ENCODE measurements at places on chromosomes 3 and 15.

- DNase-seq = no peak
Measured at GRCh38 chr3:14297784-14298236, 104.6 kb upstream of the SLC6A6 start.

DNA sequence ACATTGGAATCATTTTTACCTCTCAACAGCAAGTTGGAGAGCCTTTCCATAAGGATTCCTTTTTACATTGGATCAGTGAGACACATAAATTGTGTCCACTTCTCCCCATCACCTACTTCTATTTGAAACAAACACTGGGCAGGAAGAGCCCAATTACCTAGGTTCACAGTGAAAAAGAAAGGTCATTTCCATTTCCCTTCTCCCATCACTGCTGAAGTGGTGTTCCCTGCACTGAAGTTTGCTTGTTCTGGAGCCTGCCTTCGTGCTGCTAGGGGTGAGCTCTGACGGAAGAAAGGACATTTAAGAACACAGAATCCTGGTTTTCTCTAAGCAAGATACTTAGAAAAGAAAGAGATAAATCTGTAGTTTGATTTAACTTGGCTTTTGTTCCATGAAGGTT lies 123.8 kb upstream of the ZBTB20 start:
- no peak for DNase-seq

DNA sequence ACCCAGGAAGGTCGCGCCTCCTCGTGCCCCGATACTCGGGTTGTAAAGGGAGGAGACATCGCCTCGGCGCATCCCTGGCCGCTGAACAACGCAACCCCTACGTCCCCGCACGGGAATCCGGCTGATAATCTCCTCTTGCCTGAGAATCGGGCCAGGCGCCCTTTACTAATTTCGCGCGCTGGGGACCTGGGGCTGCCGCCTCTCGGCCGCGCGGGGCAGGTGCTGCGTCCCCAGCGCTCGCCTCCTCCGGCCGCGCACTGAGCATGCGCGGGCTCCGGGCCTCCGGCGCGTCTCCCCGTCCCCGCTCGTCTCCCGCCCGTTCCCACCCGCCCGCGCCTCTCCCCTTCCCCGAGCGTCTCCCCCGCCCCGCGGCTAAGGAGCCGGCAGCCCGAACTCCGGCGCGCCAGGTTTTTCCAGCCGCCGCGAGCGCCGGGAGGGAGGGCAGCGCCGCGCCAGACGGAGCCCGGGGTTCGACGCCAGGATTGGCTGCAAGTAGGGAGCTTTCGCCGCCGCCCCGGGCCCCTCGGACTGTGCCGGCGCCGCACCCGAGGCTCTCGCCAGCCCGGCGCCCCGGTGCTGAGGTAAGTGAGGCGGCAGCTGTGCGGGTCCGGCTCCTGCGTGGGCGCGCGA lies at the start of gene CNTN4:
Gene CNTN4, plus strand, starts transcription at position 469 of the 630 bp plus-strand sequence.
- DNase-seq = no peak

DNA sequence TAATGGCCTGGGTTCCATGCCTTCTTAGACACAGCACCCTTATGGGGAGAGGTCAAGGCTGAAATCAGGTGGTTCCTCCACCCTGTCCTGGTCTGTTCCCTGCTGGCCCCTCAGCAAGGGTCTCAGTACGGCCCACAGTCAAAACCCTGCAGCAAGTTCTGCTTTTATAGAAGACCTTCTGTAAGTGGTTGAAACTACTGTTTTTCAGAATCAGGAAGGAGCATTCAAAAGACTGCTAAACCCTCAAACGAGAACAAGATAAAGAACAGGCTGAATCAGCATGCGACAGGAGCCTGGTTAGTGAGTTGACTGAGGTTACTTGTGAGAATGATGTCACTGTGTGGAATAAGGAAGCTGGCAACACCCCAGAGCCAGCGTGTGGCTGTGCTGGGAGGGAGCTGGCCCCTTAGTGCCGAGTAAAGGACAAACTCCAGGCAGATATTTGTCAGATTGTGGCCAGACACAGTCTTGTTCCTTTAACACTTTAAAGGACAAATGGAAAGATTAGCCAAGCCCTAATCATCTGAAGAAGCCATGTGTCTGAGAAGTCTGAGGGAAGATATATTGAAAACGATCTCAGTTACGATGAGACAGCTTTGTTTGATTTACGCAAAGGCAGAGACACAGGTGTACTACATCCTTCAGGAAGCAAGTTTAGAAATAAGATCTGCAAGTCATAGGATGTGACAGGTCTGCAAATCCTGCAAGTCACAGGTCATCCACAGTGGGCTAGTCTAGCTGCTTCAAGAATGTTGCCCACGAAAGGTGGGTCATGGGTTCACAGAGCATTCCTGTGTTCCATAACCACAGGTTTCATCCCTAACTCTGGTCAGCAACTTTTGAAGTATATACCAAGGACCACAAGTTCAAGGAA lies 54.0 kb downstream of the B3GNT5 start:
- DNase-seq = peak; percentile 81

- DNase-seq = no peak
Measured at GRCh38 chr15:77685082-77685815, 52.5 kb upstream of the LINGO1 start.

- no peak for DNase-seq
Measured at GRCh38 chr3:53192608-53193007, 31.6 kb downstream of the PRKCD start.

- DNase-seq = no peak
Measured at GRCh38 chr15:62998262-62998890, 44.2 kb upstream of the TPM1 start.

- no peak for DNase-seq
Measured at GRCh38 chr3:66479532-66479947, 21.3 kb downstream of the LRIG1 start.

DNA sequence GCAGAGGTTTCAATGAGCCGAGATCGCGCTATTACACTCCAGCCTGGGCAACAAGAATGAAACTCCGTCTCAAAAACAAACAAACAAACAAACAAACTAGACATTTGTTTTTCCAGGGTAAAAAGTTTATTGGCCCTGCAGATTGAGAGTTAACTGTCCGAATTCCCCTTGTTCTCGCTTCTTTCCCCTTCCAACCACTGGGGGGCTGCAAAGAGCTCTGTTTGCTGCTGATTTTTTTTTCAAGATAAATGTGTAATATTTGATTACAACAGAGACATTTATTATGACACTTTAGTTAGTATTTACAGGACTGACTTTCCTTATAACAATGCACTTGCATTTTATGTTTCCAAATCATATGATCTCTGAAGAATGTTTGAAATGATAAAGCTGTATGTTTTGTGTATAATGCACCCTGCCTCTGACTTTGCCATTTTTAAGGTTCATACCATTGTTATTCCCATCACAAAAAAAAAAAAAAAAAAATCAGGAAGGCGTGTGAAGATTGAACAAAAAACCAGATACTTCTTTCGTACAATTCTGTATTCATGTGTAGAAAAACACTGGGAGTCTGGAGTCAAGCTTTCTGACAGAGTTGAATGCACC lies 2.8 kb downstream of the CLSTN2 start:
- DNase-seq = peak; percentile 59

DNA sequence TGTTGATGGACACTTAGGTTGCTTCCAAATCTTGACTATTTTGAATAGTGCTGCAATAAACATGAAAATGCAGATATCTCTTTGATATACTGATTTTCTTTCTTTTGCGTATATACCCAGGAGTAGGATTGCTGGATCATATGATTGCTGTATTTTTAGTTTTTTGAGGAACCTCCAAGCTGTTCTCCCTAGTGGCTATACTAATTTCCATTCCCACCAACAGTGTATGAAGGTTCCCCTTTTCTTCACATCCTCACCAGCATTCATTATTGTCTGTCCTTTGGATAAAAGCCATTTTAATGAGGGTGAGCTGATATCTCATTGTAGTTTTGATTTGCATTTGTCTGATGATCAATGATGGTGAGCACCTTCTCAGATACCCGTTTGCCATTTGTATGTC lies 12.5 kb downstream of the PATL2 start:
- no peak for DNase-seq

DNA sequence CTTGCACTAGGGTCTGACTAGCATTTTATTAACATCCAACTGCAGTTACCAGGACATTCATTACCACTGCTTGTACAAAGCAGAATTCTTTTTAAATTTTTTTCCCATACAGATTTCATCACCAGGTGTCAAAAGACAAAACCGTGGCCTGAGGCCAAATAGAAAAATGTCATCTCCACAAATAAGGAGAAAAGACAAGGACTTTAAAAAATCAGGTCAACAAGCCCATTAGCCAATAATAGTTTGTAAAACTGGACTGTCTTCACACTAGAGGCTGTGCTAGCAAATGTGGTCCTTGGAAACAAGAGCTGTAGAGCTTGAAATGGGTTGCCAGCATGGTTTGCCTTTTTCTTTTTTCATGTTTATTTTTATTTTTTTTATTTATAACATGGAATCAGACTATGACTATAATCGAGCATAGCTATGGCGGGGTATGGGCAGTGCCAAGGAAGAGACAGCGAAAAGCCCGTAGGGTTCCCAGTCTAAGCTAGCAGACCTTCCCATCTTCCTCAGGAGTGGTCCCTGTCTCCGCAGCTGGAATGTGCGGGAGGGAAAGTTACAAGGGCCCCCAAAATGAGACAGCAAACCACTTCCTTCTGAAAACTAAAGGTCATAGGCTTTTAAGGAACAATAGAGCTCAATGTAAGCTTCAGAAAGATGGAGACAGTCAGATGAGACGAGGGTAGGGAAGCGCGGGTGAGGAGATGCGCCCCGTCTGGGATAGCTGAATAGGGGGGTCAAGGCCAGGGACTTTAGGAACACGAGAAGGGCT lies 1.5 kb downstream of the PTPN9 start:
- DNase-seq = peak; percentile 12
